ENCODE measurements at places on chromosomes 7 and 10.

DNA sequence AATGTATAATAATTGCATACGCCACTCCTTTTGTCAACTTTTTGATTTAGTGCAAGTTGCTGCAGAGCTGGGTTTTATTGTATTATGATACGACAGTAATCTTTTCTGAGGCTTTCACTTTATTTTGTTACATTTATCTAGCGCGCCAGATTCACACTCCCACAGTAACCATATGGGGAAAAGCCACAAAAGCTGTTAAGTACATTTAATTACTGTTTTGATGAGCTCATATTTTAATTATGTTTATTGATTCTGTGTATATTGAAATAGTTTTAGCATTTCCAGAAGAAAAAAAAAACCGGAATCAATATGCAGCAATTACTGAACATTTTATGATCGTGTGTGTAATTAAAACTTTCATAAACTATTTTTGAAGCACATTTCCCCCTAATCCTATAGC is 118.5 kb downstream of the RAB11FIP2 start:
- no peak for DNase-seq

GRCh38 chr10:69239816-69240434 is 19.8 kb downstream of the HKDC1 start:
- no peak for DNase-seq

DNA sequence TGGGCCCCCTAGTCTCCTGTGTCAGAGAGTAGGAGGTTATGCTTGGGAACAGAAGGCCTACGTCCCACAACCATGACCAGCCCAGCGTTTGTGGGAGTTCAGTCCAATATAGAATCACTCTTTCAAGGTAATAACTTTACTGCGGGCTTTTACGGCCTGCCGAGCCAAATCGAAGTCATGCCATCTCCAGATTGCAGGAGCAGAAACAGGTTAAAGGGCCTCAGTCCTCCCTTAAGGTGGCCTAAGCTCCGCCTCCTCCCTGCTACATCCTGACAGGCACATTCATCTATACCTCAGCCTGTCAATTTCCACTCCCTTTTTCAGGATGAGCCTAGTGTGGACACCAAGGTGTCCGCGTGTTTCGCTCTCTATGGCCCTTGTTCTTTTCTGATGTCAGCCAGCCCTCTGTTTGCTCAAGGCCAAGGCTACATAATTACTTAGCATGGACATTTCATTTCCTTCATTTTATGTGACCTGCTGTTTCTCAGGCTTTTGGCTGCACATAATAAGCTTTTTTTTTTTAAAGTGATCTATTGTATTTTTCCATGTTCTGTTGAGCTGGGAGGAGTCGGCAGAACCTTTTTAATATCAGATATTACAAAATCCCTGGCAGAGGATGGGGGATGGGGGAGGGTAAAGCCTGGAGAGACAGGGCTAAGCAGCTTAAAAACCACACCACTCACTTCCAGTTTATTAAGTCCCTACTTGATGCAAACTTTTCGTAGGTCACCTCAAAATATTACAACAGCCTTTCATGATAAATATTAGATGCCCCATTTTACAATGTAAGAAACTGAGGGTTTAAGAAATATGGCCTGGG is 84.6 kb downstream of the CACNB2 start:
- no peak for DNase-seq

DNA sequence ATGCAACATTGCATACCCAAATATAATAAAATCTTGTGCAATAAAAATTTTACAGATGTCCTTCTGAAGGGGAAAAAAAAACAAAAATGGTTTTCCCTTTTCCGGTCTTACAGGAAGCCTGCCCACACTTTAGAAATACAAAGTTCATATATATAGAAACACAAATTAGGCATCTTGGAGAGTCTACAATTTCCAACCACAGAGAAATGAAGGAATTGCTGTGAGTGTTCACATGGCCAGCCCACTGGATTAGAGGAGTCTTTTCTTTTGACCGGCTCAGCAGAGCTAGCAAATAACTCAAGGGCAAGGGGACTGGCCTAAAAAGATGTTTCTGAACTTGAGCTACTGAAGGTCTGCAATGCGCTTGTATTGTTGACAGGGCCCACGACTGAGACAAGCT is 92.4 kb downstream of the GLI3 start:
- DNase-seq: no peak

DNA sequence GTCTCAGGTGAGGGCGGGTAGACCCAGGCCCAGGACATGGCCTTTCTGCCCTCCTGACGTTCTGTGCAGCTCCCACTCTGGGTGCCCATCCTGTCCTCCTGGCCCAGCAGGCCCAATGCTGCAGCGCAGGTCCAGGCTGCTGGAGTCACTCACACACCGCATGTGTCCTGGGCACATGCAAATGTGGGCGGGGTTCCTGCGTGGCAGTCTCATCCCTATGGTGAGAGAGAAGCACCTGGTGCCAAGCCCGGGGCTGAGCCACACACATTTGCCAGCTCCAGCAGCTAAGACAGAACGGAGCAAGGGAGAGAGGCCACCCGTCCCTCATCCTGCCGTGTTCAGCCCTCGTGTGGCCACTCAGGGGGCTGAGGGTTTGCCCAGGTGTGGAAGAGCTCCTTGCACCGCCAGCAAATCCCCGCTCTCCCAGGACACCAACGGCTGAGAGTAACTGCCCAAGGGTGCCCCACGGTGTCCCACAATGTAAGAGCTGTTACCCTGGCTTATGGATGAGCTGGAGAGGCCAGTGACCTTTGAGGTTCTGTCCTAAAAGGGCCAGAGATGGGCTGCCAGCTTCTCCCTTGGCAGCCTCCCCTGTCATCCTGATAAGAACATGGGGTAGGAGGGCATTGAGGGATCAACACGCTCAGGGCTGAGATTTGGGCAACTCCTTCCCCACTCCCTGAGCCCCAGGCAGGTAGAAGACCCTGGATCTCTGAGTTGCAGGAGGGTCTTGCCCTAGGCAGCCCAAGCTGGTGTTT is 4.4 kb downstream of the FUOM start:
- DNase-seq: no peak

DNA sequence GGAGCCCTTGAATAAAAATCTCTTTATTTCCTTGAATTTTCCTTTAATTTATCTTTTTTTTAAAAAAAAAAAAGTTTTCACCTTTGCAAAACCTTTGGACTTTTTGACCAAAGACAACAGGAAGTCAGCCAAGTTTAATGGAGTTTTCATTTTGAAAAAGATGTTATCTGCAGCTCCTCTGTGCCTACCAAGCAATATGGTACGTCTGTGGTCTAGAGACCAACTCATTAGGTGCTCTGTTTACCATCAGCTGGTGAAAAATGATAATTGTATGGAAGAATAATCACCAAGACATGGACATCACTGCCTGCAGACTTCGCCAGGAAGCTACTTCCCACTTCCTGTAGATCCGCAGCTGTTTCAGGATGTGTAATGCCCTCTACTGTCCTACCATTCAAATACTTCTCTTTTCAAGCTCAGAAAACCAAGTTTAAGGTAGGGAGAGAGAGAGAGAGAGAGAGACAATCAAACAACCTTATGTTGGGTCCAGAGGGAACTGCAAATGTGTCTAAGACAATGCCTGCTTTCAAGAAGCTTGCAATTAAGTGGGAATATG is 18.7 kb downstream of the PLXNA4 start:
- DNase-seq: no peak

DNA sequence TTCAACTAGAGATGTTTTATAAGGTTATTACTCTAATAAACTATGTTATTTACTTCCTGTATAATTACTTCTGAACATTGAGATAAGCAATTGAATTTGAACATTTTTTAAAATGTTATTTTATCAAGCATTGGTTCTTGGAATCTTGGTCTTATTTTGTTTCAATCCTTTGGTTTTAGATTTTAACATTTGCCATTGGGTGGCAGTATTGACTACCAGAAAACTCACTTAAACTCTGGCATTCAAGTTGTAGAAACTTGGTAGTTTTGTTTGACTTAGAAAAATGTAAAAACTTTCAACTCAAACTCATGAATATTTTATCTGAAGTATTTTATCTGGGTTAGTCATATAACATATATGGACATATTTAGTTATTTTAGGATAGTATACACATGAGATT is 48.1 kb downstream of the ATRNL1 start:
- DNase-seq: no peak

DNA sequence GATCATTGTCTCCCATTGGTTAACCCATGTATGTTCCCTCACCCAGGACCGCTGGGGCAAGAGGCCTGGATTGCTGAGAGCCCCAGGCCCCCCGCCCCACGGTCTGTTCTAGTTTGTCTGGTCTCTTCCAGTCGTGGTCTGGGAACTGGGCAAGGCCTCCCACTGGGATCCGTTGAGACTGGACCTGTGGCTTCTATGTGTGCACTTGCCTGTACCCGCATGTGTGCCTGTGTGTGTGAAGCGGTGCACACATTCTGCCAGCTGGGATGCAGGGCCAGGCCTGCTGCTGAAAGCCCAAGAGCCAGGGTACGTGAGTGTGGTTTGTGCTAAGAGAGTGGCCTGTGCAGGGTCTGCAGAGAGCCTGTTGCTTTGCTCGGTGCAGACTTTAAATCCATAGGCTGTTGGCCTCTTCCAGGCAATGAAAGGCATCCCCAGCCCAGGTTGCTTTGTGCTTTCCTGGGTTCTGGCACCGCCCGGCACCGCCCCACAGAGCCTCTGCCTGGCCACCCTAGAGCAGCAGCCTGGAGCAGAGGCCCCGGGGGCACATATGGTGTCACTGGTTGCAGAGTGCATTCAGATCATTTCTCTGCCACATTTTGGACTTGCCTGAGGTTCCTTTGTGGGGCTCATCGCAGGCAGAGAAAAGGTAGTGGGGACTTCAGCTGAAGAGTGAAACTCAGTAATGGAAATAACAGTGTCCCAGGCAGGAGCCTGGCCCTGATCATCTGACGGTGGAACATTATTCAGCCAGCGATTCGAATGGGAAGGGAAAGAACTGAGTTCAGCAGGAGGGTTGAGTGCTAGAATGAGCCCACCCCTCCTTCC is 215.5 kb downstream of the GLRX3 start:
- no peak for DNase-seq

DNA sequence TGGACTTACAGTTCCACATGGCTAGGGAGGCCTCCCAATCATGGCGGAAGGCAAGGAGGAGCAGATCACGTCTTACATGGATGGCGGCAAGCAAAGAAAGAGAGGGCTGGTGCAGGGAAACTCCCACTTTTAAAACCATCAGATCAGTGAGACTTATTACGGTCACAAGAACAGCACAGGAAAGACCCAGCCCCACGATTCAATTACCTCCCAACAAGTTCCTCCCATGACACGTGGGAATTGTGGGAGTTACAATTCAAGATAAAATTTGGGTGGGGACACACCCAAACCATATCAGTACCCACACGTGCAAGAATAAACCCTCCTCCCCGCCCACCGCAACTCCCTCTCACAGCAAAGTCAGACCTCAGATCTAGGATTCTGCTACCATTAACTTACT is 4.5 kb upstream of the AIFM2 start:
- DNase-seq: no peak

DNA sequence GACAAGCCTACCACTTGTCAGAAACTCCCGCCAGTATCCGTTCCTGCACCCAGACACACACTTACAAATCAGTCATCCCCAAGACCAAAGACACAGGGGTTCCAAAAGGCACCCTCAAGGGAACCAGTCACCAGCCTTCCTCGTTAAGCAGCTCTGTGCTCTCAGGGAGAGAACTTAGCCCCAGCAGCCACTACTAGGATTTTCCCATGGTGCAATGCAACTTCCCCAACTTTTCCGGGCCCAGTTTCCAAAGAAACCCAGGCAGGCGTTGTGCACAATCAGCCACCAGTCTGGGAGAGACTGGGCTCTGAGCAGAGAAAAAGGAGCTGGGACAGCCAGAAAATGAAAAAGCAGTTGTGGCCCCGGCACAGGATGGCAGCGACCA is 1.2 kb downstream of the DLG5 start:
- no peak for DNase-seq

- DNase-seq: peak; percentile 53
Measured at GRCh38 chr7:100583132-100584053, 2.5 kb downstream of the LRCH4 start.
